Glomerular endothelial cell (primary cell): ENCODE measurements at places on chromosomes 11 and 22. TPM values are rescaled to one million over a fixed set of nuclear protein-coding genes. Genes with fewer than 3 reads are reported as not detected.

RAB3IL1 gene
- total RNA-seq = 3.7 and 6.2 TPM in 2 replicates

CD6 gene
- 0.15 and 1.6 TPM in 2 replicates for total RNA-seq

POLDIP3 gene
- total RNA-seq = 25.4 and 31.9 TPM in 2 replicates

ASCL2 gene
- total RNA-seq = not detected in 2 replicates

CNTF gene
- 0.78 and 2.8 TPM in 2 replicates for total RNA-seq

LYVE1 gene
- 254 and 616 TPM in 2 replicates for total RNA-seq
